ENCODE measurements at places on chromosomes 12 and 14. TPM values are rescaled to one million over a fixed set of nuclear protein-coding genes. Genes with fewer than 3 reads are reported as not detected.

Gene MIPOL1
- 16.6 TPM for total RNA-seq

Gene AMN
- 4.2 TPM for total RNA-seq

Gene PPP1R3E
- total RNA-seq = 3.4 TPM

Gene BCAT1
- 13.4 TPM for total RNA-seq

Gene PPM1H
- total RNA-seq = 0.90 TPM

Gene ZBTB39
- total RNA-seq = 5.2 TPM

Gene JDP2
- 63.8 TPM for total RNA-seq

Gene RNASE13
- total RNA-seq = not detected

Gene NUAK1
- total RNA-seq = 7.6 TPM

Gene POTEG
- not detected for total RNA-seq

Gene PPP1R1A
- total RNA-seq = not detected

Gene ART4
- not detected for total RNA-seq

Gene FLVCR2
- 2.8 TPM for total RNA-seq

Gene CLEC2D
- 1.9 TPM for total RNA-seq

Gene CMA1
- total RNA-seq = not detected

Gene SLC6A15
- total RNA-seq = 22.9 TPM

Gene STAT2
- total RNA-seq = 47.9 TPM

Gene KRT80
- total RNA-seq = 14.7 TPM

Gene TSHR
- not detected for total RNA-seq

Gene PRH2
- total RNA-seq = not detected

Gene LGR5
- not detected for total RNA-seq

Gene ARHGDIB
- 1.2 TPM for total RNA-seq

Gene GYS2
- total RNA-seq = 0.26 TPM

Gene IL23A
- not detected for total RNA-seq

Gene C3AR1
- not detected for total RNA-seq

Gene TNFAIP2
- total RNA-seq = 21.1 TPM

Gene GALNT9
- not detected for total RNA-seq

Gene SLCO1B1
- total RNA-seq = not detected

Gene NAA25
- 18.3 TPM for total RNA-seq

Gene SERPINA5
- not detected for total RNA-seq

Gene ETV6
- total RNA-seq = 3.5 TPM

Gene BATF
- 2.6 TPM for total RNA-seq

Gene SLC8A3
- under 0.01 TPM for total RNA-seq

All from bronchial epithelial cell (primary cell).